CD4-positive, alpha-beta T cell treated with Interleukin-12 subunit alpha and Interleukin-12 subunit beta, for 1 hour (primary cell): ENCODE measurements at places on chromosomes 4 and X.

DNA sequence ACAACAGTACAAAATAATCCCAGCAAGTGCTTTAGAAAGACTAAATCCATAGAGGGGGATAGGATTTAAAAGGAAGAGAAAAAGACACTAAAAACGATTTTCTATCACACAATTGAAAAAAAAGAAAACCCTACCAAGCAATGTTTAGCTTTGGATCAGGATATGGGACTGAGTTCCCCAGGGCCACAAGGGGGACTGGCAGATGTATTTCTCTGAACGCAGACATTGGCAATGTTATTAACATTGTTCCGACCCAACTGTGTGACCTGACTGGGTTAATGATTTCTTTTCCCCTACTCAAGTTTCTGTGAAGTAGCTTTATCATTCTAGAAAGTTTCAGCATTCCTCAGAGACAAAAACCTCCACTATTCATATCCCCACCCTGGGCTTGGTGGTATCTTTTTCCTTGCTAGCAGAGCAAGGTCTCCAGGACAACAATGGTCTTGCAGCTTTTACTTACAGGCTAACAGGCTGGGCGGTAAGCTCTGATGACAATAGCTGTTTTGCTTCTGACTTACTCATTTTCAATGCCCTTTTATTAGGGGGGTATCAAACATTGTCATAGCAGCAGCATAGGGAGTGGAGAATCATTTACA, 25.8 kb downstream of the SLC7A11 start:
- no peak for DNase-seq

DNA sequence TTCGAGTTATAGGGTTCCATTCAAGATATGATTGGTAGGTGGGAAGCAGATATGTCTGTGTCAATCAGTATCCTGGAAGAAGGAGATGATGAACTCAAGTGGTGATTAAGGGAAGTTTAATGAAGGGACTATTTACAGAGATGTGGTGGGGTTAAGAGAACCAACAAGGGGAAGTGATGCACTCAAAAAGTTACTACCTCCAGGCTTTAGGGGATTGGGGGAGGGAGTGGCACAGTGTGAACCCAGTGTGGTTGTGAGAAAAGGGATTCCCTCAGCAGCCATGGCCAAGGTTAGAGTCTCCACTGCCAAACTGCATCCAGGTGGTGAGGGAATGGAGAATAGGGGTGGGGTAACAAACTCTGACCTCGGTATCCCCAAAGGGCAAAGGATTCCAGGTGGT, 27.9 kb downstream of the PKD2 start:
- DNase-seq, result no peak

- no peak for DNase-seq
These were observed 305.4 kb upstream of the F9 start for GRCh38 chrX:139224953-139225665.

DNA sequence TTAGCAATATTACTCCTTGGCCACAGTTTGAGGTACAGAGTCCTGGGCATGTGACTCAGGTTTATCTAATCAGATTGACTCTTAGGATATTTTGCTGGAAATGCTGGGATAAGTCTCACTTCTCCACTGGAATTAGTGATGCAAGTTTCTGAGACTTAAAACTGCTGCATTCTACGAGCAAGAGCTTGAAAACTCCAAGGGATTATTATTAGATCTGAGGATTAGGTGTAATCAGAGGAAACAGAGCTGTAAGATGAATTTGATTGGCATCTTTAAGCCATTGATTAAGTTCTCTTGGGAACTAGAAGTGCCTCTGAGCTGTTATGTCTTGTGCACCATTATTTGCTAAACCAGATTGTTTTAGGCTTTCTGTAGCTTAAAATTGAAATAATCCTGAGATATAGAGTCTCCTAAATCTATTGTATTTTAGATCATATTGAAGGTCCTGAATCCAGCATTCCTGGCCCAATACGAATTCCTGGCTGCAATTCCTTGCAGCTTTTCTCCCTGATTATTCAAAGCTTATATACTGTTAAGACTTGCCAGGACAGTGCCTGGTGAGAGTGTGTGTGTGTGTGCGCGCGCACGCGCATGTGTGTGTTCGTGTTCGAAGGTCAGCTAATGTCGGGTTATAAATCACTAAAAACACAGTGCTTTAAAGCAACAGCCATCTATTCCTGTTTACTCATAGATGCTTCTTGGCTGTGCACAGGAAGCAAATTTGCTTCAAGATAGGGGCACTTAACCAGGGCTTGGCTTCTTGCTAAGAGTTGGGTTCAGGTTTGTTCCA, 735.1 kb downstream of the STIM2 start:
- no peak for DNase-seq

- DNase-seq, result peak; percentile 74
These were observed 45.5 kb downstream of the VGLL1 start for GRCh38 chrX:136577552-136577951.
